ENCODE measurements at places on chromosomes 4 and X.

DNA sequence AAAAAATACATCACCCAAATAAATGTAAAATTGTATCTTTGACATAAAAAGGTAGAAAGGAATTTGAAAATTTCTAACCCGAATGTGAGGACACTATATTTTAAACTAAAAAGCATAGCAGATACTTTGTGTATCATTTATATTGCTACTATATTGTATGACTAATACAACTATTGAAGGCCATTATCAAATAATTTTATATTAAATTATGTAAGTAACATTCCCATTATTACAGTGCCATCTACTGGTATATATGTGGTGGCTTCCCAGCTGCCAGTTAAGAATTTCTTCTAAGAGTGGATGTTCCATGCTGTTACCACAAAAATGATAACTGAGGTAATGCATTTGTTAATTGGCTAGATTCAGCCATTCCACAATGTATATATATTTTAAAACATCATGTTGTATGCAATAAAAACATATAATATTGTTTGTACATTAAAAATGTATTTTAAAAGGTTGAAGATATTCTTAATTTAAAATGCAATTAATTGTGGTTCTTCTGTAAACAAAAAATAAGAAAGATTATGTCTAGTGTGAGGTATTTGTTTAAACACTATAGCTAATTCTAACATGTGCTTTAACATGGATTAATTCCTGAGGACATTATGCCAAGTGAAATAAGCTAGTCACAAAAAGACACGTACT lies 65.3 kb downstream of the EGF start:
- DNase-seq, result no peak

- DNase-seq, result no peak
These were observed 166.0 kb downstream of the FRMPD4 start for GRCh38 chrX:12304261-12304660.

GRCh38 chr4:100113732-100114131 lies 76.5 kb downstream of the DDIT4L start:
- DNase-seq, result no peak

DNA sequence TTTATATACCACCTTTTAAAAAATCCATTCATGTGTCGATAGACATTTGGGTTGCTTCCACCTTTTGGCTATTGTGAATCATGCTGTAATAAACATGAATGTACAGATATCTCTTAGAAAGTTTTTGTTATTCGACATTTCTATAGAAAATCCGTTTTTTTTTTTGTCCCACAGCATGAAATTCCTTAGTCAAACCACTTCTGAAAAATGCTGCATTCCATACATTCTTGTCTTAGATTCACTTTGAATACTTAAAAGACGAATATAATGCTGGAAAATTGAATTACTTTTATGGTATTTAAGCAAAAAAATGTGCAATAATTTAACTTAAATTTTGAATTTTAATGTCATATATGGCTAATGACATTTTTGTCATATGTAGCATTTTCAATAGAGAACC lies 1345.5 kb downstream of the TECRL start:
- DNase-seq, result no peak

DNA sequence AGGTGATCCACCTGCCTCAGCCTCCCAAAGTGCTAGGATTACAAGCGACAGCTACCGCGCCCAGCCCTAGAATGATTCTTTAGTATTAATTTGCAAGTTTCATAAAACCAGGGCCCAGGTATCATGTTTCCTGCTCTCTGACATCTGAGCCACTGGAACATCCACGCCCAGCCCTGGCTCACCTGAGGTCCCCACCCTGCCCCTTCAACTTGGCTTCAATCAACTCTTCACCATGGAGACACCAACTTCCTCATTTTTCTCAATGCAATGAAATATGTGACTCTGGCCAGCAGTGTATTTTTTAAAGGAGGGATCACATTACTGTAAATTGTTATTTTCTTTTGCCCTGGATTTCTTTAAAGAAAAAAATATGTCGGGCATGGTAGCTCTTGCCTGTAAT lies 3.9 kb downstream of the PRSS12 start:
- DNase-seq, result no peak

GRCh38 chr4:3202836-3203820 lies 45.8 kb upstream of the MSANTD1 start:
- DNase-seq, result no peak

DNA sequence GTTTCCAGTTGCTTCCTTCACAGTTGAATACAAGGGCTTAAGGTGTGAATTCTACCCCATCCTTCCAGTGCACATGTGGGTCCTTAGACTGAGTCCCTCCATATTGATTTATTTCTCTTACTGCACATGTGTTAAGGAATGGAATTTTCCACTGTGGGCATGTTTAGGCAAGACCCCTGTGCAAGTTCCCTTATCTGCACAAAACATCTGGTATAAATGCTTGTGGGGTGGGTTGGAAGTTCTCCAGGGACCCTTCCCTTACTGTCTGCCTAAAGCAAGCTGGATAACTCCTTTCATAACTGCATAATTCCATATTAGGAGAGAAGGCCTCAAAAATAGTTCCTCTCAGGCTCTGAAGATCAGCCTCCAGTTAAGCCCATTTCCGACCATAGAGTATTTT lies 570.9 kb downstream of the ADGRL3 start:
- peak; percentile 58 for DNase-seq

Measured in GDM1 (cell line).